ENCODE measurements at places on chromosomes 12 and 14.

- no peak for DNase-seq
These were observed 37.0 kb upstream of the PPFIBP1 start for GRCh38 chr12:27486961-27487360.

DNA sequence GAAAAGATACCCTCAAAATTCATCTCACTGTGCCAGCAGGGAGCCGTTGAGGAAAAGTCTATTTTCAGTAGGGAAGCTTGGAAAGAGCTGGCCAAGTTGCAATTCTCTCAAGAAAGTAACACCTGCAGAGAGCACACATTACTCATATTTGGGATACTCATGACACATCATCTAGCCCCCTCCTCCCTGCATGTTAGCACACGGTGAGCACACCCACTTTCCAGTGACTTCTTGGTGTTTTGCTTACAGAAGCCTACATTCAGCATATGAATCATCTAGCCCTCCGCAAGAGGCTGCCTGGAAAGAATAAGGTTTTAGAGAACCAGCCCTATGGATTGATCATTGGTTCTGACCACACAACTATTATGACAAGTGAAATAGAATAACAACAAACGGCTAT, 124.5 kb downstream of the PTPRO start:
- DNase-seq: no peak

GRCh38 chr14:99064262-99064954, 207.6 kb downstream of the BCL11B start:
- DNase-seq: no peak

DNA sequence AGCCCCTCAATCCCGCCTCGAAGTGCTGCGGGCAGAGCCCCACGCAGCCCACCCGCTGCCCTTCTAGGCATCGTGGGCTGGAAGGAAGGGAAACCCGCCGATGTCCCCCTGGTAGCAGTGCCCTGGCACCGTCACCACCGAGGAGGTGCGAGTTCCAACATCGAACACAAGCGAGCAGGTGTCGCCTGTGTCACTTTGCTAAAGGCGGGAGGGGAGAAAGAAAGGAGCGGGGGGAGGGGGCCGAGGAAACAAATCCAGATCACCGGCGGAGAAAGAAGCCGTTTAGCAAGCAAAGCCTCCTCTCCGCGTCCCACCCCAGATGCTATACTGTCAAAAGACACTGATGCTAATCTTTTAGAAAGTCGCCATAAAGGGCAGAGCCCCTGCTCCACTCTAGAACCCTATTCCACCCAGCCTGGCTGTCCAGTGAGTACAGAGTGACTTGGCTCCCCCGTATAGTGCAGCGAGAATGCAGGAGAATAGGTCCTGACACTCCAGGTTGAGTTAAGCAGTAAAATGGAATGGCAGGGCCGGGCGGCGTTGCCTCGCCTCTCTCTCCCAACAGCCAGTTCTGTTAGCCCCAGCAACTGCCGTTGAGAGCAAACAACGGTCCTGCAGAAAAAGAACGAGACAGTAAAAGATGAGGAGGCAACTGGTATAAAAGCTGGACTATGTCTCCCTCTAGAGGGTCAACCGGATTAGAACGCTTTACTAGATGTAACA, 67.9 kb upstream of the USP15 start:
- DNase-seq: peak; percentile 83

DNA sequence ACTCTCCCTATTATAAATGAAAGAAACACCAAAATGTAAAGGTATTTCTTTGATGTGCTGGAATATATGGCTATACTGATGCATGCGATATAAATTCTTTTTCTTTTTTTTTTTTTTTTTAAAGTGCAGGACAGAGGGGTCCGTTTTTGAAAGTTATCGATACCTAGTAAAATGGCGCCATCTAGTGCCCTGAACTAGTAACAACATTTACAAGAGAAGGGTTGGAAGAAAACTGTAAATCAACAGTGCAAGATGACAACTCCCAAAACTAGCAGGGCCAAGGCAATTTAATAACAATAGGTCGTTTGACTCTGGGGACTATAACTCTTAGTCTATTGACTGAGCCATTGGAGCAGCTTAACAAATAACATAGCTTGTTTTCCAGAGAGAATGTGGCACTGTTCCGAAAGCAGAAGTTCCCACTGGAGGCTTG, 137.7 kb downstream of the SPTSSA start:
- peak; percentile 47 for DNase-seq

DNA sequence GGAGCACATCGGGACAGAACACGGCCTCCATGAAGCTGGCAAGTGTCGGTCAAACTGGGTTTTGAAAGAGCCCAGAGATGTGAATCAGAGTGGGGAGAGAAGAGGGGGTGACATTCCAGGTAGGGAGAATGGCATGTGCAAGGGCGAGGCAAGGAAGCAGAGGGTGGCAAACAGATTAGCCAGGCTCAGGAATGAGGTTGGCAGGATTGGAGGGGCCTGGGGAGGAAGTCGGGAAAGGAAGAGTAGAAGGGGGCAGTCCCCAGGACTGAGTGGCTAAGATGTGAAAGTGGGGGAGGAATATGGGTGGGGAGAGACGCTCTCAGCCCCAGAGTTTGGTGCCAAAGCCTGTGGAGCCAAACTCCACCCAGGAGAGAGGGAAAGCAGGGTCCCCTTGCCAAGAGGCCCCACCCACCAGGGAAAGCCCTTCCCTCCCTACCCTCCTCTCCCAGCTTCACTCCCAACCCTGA, 5.5 kb upstream of the HDAC7 start:
- DNase-seq: no peak

DNA sequence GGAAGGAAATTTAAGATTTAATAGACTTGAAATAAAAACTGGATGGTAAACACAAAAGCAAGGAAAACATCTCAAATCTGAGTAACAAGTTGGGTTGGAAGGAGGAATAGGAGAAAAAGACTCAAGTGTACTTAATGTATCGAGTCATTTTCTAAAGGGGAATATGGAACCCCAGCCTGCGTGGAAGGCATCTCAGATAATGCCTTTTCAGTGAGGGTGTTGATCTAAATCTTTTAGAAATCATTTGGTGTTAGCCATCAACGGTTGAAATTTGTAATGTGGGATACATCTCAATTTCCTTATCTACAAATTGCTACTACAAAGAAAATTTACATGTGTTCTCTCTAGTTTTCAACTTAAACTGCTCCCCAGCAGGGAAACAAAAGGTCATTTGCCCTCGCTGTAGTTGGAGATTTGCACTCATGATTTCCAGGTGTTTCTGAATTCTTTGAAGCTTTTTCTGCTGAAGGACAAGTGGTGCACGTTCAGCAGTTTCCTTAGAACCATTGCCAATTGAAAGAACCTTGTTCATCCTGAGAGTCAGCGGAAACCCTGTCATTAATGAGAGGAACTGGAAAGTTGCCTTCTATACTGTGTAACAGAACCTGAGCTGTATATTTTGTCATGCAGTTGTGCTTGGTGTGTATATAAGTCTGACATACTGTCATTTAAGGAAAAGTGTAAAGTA, 2.2 kb downstream of the PCBP2 start:
- no peak for DNase-seq

DNA sequence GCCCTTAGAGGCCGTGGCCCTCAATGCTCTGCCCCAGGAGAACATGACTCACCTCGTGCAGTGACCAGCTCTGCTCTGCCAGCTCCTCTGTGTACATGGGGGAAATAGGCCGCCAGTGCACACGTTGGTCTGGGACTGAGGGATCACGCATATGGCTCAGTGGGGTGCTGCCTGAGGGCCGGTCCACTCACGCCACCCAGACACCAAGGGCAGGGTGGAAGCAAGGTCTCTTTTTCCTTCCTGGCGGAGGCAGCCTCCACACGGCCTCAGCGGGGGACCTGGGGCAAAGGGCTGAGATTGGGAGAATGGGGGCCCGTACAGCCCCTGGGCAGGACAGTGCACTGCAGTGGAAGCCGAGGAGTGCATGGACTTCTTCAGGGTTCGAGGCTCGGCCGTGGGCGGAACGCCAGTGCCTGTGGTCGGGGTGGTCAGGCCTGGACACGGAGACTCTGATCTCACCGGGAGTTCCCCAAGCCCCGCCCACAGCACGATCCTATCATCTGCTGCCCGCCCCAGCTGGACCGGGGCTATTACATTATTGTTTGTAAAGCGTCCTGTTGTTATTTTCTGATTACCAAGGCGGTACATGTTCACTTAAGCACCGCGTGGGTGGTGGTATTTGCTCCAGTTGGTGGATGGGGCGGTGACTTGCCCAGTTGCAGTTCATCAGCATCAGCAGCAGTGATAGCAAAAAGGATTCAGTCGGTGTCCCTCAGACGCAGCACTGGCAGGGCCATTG, 38.8 kb upstream of the TDRD9 start:
- peak; percentile 85 for DNase-seq

- DNase-seq: peak; percentile 84
These were observed 16.2 kb downstream of the PYGL start for GRCh38 chr14:50928002-50928635.

DNA sequence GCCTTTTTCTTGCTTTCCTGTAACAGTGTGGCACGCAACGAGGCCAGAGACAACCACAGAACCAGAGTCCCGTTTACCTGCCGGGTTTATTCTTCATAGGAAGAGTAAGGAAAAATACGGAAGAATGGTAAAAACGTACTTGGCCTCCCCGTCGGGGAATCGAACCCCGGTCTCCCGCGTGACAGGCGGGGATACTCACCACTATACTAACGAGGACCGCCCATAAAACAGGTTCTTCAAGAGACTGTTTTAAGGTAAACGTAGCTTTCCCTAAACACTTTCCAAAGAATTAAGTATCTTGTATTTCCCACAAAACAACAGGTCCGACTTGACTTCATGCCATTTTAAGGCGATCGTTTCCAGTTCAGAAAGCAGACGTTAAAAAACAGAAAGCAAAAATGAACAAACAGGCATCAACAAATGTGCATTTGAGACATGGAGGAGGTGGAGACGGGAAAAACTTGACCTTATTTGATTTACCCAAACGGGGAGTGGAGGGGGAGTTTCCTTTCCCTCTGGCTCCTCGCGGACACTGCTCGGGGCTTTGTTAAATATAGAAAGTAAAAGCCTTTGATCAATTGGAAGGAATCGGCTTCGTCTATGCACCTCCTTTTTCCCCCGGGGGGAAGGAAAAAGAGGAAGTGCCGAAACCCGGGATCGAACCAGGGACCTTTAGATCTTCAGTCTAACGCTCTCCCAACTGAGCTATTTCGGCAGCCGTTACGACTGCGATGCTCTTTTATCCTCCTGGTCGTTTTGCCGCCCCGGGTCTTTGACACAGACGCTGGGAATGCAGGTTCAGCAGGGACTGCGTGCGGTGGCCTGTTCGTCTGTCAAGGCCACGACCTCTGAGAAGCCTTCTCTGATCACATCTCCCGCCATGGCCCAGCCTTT, 13.0 kb upstream of the UBC start:
- DNase-seq: peak; percentile 93

GRCh38 chr12:108082485-108082884, 46.6 kb upstream of the WSCD2 start:
- no peak for DNase-seq

- no peak for DNase-seq
These were observed 994.7 kb downstream of the VRK1 start for GRCh38 chr14:97791906-97792305.

GRCh38 chr14:55441286-55441685, 870 bp upstream of the TBPL2 start:
- no peak for DNase-seq

GRCh38 chr12:124696693-124697476, 129.5 kb upstream of the NCOR2 start:
- no peak for DNase-seq

- no peak for DNase-seq
These were observed 24.2 kb downstream of the OTUB2 start for GRCh38 chr14:94050231-94050880.

- DNase-seq: peak; percentile 92
These were observed 17.0 kb downstream of the RHOF start for GRCh38 chr12:121776190-121777098.

DNA sequence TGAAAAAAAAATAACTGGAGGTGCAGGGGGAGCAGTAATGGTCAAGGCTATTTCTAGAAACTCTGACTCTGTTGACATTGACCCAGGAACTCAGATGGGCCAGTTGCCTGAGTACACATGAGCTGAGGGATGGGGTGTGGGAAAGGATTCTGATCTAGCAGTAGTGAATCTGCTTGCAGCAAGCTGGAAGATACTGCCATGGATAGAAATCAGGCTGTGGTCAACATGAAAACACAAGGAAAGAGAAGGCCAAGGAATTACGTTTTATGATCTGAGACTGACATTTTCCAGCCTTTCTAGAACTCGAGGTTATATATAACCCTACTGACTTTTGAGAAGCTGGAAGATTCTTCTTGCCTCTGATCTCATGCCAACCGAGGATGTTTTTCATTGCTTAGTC, 90.0 kb downstream of the ANO6 start:
- no peak for DNase-seq

DNA sequence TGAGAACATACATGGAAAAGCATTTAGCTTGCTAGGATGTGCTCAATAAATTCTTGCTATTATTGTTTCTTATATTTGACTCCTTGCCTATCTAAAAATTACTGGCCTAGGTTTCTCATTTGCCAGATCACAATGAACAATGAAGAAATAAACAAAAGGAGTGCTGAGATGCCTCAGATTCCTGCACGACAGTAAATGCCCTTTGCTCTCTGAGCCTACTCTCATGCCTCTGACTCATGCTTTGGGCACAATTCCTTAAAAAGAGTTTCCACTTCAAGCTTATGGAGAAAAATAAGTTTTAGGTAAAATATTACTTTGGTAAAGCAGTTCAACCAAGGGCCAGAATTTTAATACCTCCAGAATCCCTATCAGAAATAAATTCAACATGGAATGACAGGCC, 30.9 kb downstream of the GRIN2B start:
- no peak for DNase-seq

GRCh38 chr12:65195387-65196055, 26.1 kb downstream of the LEMD3 start:
- DNase-seq: no peak

DNA sequence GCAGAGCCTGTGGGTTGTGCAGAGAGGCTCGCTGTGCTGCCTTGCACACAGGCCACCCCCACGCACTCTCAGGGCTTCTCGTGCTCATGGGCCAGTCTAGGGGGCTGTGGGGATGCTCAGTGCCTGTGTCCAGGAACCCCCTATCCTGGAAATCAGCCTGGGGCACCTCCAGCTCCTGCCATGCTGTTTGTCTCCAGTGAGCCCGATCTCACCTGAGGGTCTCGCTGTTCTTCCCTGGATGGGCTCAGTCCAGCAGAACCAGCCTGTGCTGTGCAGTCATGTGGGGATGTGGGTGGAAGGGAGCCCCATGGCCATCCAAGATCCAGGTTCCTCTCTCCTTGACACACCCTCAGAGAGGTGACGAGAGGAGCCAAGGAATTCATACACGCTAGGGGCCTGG, 26.7 kb downstream of the SERPINA1 start:
- no peak for DNase-seq

- DNase-seq: no peak
These were observed 841.4 kb downstream of the FSCB start for GRCh38 chr14:43665570-43666267.
